CD4-positive, alpha-beta T cell treated with Interleukin-17A for 1 hour (primary cell): ENCODE measurements at places on chromosomes 3 and 15.

GRCh38 chr3:114718898-114719210, 425.0 kb downstream of the TIGIT start:
- no peak for DNase-seq

- DNase-seq, result no peak
Measured at GRCh38 chr15:89805241-89806209, 9.1 kb downstream of the ANPEP start.

DNA sequence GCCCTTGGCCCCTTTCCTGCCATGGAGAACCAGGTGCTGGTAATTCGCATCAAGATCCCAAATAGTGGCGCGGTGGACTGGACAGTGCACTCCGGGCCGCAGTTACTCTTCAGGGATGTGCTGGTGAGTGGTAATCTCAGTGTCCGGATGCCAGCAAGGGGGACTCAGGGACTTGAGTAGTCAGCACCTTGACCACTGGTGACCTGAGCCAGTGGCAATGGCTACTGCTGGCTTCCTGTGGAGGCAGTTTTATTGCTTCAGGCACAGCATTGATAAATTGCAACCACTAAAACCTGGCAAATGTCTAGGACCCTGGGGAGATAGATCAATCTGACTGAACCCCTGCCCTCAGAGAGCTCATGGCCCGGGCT, 830 bp downstream of the MAP2K5 start:
- DNase-seq, result no peak

DNA sequence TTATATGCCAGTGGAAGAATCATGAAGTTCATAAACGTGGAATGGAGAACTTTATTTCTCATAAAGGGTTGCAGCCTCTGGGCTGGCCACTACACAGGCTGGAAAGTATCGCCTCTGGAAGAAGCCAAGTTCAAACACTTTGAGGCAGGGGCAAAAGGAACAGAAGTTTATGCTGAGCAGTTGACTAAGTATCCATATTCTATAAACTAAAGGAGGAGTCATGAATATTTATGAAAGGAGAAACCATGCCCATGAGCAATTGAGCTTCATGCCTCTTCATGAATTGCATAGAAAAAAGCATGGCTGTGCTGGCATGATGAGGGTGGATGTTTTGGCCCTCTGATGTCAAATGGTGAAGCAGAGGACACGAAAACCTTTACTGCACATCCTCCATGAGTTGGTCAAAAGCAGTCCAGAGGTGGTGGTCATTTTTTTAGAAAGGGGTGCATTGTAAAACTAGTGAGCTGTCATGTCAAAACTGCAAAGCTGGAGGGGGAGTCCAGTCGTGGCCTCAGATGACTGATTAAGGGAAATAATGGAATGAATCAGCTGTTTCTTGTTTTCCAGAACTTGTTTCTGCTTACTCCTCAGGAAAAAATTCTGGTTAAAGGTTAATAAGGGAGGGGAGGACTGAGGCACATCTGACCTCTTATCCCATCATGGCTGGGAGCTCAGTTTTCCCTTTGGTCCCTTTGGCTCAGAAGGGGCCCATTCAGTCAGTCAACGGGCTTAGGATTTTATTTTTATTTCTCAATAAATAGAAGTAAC, 276.7 kb downstream of the CHL1 start:
- no peak for DNase-seq
